K562 (cell line): ENCODE measurements at places on chromosomes 1 and 21. TPM values are rescaled to one million over a fixed set of nuclear protein-coding genes. Genes with fewer than 3 reads are reported as not detected.

DNA sequence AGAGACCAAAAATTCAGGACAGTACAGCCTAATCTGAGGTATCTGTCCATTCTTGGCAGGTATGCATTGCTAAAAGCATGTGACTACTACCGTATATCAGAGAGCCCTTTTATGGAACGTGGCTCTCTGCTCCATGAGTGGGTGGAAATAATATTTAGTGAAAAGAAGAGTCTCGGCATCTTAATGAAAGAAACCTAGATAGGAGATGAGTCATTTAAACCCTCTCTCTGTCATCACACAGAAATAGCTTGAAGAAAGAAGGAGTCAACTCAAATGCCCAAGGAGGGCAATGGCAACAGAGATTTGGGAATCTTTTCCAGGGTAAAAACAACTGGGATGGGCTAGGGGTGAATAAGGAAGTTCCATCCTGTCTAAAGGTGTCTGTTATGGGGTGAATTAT is 528.2 kb downstream of the SMYD3 start:
- DNase-seq, result no peak
- peaks cover 48% of the 10 kb centered on the region; the same call in 2 of the 3 replicates for H3K36me3 ChIP-seq
- no peak overlapping the region for H3K27ac ChIP-seq

DNA sequence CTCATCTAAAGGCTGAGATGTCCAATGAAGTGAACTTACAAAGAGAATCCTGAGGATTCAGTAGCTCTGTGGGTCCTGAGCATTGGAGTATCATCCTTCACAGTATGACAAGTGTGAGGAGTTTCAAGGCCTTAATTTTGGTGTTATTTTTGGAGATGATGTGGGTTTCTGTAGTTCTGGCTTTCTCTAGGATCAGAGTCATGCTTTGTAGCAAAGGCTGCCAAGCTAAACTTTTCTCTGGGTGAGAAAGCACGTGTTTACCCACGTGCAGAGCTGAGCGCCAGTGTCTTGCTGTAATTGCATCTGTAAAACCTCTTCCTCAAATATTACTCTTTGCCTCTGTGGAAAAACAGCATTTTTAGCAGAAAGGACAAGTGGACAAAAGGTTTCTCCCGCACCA is 387.8 kb upstream of the LYPLAL1 start:
- H3K4me1 ChIP-seq, result no peaks in the 10 kb centered on the region
- H3K4me3 ChIP-seq, result no peak overlapping the region
- H3K27me3 ChIP-seq, result no peaks in the 10 kb centered on the region
- no peak for DNase-seq
- H3K27ac ChIP-seq, result no peak overlapping the region

DNA sequence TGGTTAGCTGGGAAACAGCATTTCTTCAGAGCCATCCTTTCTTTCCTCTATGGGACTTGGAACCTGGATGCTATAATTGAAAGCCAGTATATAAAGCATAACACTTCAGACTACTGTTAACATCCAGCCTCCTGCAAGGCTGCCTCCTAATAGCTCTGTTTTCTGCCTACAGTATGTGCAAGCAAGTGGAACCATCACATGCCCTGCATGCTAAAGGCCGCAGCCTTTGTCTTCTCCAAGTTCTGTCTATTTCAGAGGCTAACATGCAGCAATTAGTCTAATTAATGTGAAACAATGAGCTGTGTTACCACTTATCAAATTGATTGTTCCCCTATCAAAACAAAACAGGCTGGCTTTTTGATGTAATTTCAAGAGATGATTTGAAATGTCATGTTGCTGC is 82.7 kb upstream of the ESRRG start:
- H3K27me3 ChIP-seq, result no peaks in the 10 kb centered on the region
- H3K4me1 ChIP-seq, result no peaks in the 10 kb centered on the region
- no peak overlapping the region for H3K4me3 ChIP-seq
- DNase-seq, result no peak
- no peak overlapping the region for H3K27ac ChIP-seq
- H3K36me3 ChIP-seq, result no peaks in the 10 kb centered on the region

GRCh38 chr1:59477286-59477685 is 180.4 kb downstream of the FGGY start:
- H3K36me3 ChIP-seq, result no peaks in the 10 kb centered on the region
- no peak overlapping the region for H3K4me3 ChIP-seq
- DNase-seq, result peak; percentile 11
- H3K27me3 ChIP-seq, result no peaks in the 10 kb centered on the region

DNA sequence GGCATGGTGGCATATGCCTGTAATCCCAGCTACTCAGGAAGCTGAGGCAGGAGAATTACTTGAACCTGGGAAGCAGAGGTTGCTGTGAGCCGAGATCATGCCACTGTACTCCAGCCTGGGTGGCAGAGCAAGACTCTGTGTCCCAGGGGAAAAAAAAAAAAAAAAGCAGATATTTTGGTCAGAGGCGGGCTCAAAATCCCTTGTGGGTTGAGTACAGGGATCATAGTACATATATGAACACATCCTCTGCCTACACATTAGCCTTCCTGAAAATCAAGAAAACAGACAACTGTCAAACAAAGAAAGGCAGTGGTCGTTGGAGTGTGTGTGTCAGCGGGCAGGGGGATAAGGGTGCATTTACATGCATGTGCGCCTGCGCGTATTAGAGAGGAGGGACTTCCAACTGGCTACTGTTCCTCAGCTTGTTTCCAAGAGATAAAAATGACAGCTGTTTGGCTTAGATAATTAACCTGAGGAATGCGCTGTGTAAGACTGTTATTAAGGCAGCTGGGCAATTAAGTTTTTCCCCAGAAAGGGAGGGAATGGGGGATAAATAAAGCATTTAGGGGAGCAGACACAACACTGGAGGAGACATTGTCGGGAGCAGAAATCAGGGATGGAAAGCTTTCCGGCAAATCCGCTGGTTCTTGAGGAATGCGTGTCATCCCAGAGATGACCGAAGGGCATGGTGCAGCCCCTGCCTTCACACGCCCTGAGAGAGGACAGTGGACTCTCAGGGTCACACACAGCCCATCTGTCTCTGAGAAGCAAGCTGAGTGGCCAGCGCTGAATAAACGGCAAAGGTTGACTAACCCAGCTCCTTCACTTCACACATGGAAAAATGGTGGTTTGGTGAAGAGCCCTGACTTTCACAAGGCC is 6.4 kb downstream of the LAMB3 start:
- no peaks in the 10 kb centered on the region for H3K27me3 ChIP-seq
- peaks cover 47% of the 10 kb centered on the region for H3K4me1 ChIP-seq
- peak overlapping the region; percentile 67 for H3K27ac ChIP-seq

GRCh38 chr1:154730259-154730658 is 122.3 kb upstream of the ADAR start:
- no peak overlapping the region for H3K27ac ChIP-seq
- H3K4me3 ChIP-seq, result no peak overlapping the region
- peaks cover 66% of the 10 kb centered on the region for H3K27me3 ChIP-seq
- DNase-seq, result no peak

- no peak for DNase-seq
- no peaks in the 10 kb centered on the region for H3K36me3 ChIP-seq
- no peak overlapping the region for H3K27ac ChIP-seq
- H3K4me3 ChIP-seq, result no peak overlapping the region
- no peaks in the 10 kb centered on the region for H3K4me1 ChIP-seq
These were observed 41.7 kb downstream of the EDN2 start for GRCh38 chr1:41442697-41443251.

The OR4F29 gene
- 0.34 TPM in 1 of 2 replicates, not detected in the other for total RNA-seq

The C1QTNF12 gene
- 2.2 and 3.7 TPM in 2 replicates for total RNA-seq

The AMY1C gene
- total RNA-seq, result not detected in 2 replicates

The MPZ gene
- total RNA-seq, result 11.4 and 15.3 TPM in 2 replicates

The KRTAP12-4 gene
- total RNA-seq, result not detected in 2 replicates

The TAL1 gene
- total RNA-seq, result 76.5 and 81.3 TPM in 2 replicates
